T-helper 17 cell (primary cell): ENCODE measurements at places on chromosomes 12 and 14.

- no peak for DNase-seq
Measured at GRCh38 chr14:106039400-106039799, 513.0 kb downstream of the TMEM121 start.

GRCh38 chr12:2498964-2499500 is 295.7 kb upstream of the FKBP4 start:
- no peak for DNase-seq

- peak; percentile 41 for DNase-seq
Measured at GRCh38 chr14:68911594-68912227, 67.4 kb downstream of the ACTN1 start.

GRCh38 chr14:55955175-55955574 is 163.0 kb upstream of the PELI2 start:
- no peak for DNase-seq

DNA sequence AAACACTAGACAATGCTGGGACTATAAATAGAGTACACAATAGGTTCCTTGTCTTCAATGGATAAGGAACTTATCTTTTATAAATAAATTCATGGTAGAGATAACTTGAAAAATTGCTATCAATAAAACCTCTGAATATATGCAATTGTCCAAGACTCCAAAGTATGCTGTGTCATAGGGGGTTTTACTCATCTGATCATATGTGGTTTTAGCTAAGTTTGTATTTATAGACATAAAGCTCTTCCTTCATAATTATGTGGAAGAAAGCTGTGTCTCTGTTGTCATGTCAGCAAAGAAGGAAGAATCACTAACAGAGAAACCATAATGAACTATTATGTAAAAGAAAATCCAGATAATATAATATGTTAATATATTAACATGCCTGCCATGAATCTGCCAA is 111.5 kb upstream of the ATXN7L3B start:
- no peak for DNase-seq

DNA sequence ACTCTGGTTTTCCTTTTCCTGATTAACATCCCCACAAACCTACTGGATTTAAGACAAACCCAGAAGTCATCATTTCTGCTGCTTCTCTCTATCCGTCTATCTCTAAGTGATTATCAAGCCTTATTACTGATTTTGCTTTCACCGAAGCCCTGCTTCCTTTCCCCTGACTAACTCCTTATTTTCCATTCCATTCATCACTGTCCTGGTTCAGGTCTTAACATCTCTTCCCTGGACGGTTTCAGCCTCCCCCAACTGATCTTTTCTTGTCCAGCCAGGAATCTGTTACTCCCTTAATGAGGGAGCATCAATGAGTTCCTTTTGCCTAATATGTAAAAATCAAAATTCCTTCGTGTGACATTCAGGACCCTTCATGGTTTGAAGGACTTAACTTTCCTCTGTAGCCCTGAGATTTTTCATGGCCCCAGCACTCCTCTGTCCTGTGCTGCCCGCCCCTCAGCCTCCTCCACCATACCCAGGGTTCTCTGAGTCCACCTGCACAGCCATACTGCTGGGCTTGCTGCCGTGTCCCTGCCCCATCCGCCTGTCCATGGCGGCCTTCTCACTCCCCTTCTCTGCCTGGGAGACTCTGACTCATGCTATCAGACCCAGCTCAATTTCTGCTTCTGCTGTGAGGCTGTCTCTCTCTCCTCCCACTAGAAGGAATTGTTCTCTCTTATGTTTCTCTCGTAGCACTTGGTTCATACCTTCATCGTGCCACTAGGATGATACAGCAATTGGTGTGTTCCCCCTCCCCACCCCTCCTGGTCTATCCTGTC is 167.8 kb upstream of the HIF1A start:
- DNase-seq, result no peak

GRCh38 chr12:41045509-41045908 is 142.6 kb upstream of the PDZRN4 start:
- no peak for DNase-seq

DNA sequence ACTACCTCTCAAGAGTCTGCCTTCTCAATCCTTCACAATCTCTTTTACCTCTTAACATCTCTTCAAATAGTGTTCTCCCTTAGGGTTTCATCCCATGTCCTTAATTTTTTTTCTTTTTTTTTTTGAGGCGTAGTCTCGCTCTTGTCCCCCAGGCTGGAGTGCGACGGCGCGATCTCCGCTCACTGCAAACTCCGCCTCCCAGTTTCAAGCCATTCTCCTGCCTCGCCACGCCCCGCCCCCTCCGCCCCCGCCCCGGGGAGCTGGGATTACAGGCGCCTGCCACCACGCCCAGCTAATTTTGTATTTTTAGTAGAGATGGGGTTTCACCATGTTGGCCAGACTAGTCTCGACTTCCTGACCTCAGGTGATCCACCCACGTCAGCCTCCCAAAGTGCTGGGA is 7.0 kb upstream of the BCAT1 start:
- DNase-seq, result no peak

- no peak for DNase-seq
Measured at GRCh38 chr14:71183876-71184689, 276.8 kb downstream of the PCNX1 start.
